ENCODE measurements at places on chromosomes 1 and 21.

DNA sequence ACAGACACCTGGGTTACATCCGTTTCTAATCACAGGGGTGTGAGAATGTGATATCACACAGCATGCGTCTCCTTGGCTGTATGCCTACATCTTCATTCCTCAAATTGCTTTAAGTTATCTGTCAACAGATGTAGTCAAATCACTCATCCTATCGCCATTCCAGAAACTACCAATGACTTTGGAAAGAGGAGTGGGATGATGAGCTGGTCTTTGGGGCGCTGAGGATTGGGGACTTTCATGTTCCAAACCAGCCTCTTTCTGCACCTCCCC, 104.8 kb downstream of the NAV1 start:
- no peak for DNase-seq

GRCh38 chr21:40569357-40569756, 277.6 kb downstream of the DSCAM start:
- no peak for DNase-seq

DNA sequence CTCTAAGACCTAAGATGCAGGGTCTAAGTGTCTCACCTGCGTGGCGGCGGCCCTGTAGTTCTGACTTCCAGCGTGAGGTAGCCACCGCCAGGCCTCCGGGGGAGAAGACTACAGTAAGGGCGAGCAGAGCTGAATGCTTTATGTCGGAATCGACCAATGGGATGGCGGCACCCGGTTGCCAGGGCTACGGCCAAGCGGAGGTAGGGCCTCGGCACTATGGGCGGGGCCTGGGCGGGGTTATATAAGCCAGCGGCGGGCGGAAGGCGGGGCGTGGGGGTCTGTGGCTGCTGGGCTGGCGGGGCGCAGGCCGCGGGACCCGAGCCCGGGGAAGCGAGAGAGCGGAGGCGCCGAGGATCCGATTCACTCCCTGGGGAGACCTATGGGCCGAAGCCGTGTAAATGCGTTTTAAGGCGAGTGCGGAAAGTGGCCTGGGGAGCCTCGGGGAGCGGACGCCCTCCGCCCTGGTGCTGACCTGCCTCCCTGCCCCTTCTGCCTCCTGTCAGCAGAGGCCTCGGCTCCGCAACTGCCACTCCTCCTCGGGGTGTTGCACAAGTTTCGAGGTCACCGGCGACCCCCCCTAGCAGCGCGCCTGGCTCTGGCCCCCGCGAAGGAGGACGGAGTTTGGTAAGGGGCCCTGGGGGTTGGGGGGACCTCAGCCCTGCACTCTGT, at the start of gene AZIN2:
Gene AZIN2, plus strand, starts transcription at position 269 of the 669 bp plus-strand sequence. CDS start 1,097 bp downstream, outside the sequence.
- peak; percentile 98 for DNase-seq

DNA sequence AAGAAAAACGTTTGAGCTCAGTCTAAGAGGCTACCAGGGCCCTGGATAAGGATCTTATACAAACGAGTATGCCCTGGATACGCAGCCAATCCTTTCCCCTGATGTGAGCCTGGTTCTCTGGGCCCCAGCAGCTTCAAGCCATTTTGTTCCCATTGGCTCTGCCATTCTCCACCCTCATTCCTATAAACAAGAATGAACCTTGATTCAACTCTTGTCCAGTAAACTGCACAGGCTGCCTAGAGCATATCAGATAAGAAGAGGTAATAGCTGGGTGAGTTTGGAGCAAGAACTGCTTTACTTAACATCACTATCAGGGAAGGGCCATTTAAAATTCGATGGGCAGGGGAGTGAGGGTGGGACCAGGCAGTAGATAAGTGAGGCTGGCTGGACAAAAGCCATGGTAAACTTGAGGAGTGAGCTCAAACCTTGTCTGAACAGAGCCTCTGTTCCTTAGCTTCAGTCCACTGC, 11.3 kb downstream of the BTG2 start:
- no peak for DNase-seq
